Activated T-cell treated with anti-CD3 and anti-CD28 coated beads for 1 hour (primary cell): ENCODE measurements at places on chromosomes 16 and 17.

- DNase-seq = no peak
Measured at GRCh38 chr16:85229869-85230462, 117.7 kb upstream of the CIBAR2 start.

DNA sequence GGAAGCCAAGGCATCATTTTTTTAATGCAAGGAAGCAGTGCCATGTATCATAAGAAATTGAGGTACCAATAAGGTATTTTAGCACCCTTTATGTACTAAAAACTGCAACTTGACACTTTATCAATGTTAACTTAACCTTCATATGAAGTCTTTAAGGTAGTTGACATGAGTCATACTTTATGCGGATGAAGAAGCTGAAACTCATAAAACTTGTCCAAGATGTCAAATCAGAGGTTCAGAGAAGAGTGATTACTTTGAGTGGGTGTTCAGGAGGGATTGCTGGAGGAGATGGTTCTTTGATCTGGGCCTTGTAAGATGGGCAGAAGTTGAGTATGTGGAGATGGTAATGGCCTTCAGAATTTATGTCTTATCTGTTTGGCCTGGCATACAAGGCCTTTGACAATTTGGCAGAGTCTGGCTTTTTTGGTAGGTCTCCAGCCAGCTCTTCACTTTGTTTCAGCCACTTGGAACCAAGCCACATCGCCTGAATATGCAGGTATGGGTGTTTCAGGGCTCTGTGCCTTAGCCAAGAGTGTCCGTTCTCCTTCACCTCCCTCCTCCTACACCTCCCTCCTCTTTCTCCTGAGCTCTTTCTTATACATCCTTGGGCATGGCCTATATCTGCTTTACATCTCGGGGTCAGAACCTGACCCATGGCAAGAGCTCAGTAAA, 23.7 kb downstream of the YPEL2 start:
- no peak for DNase-seq

GRCh38 chr17:63516910-63517824, 6.0 kb upstream of the KCNH6 start:
- no peak for DNase-seq

DNA sequence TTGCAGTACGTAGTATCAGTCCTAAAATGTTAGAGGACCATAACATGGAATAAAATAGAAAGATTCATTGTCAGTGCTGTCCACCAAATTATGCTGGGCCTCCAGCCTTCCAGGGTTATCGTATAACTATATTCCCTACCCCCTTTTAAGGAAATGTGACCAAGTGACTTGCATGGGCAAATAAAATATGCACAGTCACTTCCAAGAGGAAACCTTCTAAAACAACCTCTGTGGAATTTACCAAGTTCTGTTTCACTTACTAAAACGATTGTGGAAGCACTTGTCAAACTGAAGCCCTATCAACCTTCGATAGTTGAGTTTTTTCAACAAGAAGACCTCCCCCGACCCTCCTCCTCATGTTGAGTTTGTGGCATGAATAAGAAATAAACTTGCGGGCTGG, 345.4 kb upstream of the C16orf82 start:
- no peak for DNase-seq

- DNase-seq = no peak
Measured at GRCh38 chr16:8767176-8767575, 30.3 kb downstream of the TMEM186 start.

- DNase-seq = no peak
Measured at GRCh38 chr17:6452471-6453266, 8.4 kb downstream of the PIMREG start.

DNA sequence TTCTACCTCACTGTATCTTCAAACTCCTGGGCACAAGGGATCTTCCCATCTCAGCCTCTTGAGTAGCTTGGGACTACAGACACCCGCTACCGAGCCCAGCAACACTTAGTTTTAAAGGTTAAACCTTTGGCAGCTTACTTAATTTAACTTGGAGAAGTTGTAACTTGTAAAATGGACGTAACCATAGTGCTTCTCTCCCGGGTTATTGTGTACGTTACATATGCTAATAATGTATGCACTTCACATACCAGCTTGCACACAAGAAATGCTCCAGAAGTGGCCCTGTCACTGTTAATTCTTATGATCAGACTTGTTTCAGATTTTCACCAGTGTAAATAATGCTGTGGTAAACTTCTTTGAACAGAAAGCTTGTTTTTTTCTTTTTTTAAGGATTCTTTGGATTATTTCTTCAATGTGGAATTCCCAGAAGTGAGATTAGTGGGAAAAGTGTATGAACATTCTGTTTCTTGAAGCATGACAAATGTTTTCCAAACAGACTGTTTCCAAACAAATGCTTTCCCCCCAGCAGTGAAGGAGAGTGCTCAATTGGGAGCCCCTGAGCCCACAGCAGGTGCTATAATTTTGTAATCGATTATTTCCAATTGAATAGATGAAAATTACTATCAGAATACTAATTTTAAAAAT, 61.5 kb downstream of the EPN2 start:
- no peak for DNase-seq

DNA sequence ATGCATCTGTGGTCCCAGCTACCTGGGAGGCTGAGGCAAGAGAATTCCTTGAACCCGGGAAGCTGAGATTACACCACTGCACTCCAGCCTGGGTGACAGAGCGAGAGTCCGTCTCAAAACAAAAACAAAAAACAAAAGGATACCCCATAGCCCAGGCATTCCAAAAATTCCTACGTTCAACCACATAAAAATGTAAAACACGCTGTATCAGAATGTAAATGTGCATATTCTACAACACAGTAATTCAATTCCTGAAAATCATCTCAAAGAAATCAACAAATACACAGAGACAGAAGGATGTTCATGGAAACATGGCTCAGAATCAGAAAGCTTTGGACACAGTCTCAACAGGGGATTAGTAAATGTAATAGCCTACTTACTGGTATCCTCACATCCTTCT, 33.0 kb downstream of the COG7 start:
- no peak for DNase-seq

DNA sequence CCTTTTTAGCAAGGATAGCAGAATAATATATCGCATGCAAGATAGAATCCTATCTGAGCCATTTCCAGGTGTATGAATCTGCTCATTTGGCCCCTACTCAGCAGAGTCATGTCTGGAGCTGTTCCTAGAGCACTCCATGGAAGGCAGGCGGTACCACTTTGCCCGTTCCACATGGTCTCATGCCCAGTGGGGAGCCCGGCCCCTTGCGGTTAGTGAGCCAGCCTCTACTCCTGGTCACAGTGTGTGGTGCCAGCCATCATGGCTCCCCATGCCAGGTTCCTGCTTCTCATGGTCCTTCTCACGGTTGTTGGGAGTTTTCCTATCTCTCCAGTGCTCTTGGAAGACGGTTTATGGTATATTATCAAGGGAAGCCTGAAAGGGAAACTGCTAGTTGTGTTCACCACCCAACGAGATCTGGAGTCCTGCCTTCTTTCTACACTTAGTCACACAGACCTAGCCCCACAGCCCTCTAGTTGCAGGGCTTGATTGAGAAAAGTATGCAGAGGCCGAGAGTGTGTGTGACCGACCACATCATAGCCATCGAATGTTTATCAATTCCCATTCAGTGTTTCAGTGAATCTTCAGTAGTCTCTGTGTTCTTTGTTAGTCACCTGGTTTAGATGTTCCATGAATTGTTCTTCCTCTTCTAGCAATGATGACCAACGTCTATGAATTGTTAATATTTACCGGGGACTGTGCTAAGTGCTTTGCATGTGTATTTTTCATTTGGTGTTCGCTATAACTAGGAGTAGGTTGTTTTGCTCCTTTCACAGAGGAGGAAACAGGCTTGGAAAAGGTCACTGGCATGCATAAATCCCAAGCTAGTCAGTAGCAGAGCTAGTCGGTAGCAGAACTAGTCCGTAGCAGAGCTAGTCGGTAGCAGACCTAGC, 9.6 kb downstream of the JPT2 start:
- DNase-seq = no peak

DNA sequence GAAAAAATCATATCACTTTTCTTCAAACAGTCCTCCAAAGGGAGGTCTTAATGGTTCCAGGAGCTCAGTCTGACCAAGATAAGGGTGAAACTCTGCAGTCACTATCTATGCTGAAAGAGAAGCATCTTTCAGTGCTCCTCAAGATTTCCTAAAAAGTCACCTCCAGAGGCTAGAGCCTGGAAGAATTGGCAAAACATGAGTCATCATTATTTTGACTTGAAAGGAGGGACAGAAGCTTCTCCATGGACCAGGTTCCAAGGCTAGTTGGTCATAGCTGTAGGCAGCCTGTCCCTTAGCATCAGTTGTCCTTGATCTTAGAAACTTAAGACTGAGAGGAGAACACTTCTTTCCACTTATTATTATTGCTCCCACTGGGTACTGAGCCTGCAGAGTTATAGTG, 219.0 kb upstream of the ASIC2 start:
- DNase-seq = no peak

DNA sequence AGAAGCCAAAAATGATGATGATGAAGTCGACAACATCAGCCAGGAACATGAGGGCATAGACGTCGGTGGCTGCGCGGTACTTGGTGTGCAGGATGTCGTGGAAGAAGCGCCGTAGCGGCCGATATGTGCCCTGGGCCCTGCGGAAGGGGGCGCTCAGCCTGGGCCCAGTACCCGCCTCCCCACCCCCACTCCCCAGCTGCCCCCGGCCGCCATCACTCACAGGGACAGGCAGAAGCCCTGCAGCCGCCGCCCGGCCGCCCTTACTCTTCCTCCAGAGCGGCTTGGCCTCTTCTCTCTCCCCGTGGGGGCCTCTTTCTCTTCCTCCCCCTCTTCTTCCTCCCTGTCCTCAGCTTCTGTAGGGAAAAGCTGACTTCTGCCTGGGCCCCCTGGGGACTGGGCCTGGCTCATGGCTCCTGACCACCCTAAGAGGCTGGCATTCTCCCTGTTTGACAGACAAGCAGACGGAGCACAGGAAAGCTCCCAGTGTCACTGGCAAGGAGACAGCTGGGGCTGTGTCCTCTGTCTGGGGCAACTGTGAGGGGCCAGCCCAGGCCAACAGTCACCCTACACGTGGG, 14.2 kb downstream of the CTU2 start:
- DNase-seq = no peak

GRCh38 chr17:16953347-16953746, 18.6 kb downstream of the TNFRSF13B start:
- no peak for DNase-seq

DNA sequence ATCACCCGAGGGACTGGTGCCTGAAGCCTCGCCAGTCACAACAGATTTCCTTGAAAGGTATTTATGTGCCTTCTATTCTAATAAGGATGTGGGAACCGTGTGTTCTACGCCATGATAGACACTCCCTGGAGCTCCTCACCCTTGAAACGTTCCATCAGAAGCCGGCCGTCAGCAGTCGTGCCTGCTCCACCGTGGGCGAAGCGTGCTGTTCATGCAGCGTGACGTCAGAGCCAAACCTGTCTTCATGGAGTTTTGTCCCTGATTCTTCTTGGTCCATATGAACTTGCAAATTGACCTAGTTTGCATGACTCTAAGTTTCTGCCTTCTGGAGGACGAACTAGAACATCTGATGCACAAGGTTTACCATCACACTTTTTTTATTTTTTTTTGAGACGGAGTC, 4.5 kb upstream of the PPP1R27 start:
- no peak for DNase-seq

DNA sequence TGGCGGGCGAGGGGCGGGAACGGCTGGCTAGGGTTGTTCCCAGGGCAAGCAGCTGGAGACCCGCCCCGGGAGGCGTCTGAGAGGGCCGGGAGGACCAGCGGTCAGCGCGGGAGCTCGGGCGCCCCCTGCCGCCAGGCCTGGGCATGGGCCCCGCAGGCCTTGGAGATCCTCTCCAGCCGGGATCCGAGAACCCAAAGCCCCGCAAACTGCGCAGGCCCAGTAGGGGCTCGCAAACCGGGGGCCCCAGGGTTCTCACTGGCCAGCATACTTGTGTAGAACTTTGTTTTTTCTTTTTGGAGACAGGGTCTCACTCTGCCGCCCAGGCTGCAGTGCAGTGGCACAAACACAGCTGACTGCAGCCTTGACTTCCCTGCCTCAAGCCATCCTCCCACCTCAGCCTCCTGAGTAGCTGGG, 20.8 kb upstream of the ZNF423 start:
- DNase-seq = no peak

- no peak for DNase-seq
Measured at GRCh38 chr16:70653406-70653805, 7.0 kb downstream of the IL34 start.

GRCh38 chr17:60135951-60136666, 13.7 kb upstream of the CA4 start:
- DNase-seq = no peak
